CD4-positive, alpha-beta memory T cell (primary cell): ENCODE measurements at places on chromosomes 16 and 17. TPM values are rescaled to one million over a fixed set of nuclear protein-coding genes. Genes with fewer than 3 reads are reported as not detected.

The FOXF1 gene
- total RNA-seq = not detected

The RGS9 gene
- 0.67 TPM for total RNA-seq

The MYH13 gene
- not detected for total RNA-seq

The PPP1R1B gene
- total RNA-seq = not detected

GRCh38 chr16:22675745-22676540 is 138.0 kb upstream of the HS3ST2 start:
- H3K4me1 ChIP-seq = no peaks in the 10 kb centered on the region
- H3K27ac ChIP-seq = no peak overlapping the region
- H3K27me3 ChIP-seq = no peaks in the 10 kb centered on the region
- no peaks in the 10 kb centered on the region for H3K36me3 ChIP-seq
